H9 (cell line): ENCODE measurements at places on chromosomes 6 and 20. TPM values are rescaled to one million over a fixed set of nuclear protein-coding genes. Genes with fewer than 3 reads are reported as not detected.

The ZNF165 gene
- total RNA-seq = 5.8 and 6.3 TPM in 2 replicates

The ELOVL4 gene
- total RNA-seq = 10.1 and 10.9 TPM in 2 replicates

DNA sequence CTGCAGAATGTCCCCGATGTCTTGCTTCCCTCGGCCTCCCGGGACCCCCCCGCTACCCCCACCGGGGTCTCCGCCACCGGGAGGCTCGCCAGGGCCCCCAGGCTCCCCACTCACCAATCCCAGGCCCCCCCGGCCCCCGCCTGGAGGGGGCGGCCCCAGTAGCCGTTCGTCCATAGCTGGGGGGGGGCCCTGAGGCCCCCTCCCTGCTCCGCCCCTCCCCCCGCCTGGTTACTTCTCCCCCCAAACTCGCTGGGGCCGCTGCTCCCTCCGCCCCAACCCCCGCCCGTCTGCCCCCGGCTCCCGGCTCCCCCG is 304 bp downstream of the PBX2 start:
- DNase-seq = no peak
- peaks cover 7% of the 10 kb centered on the region for H3K4me1 ChIP-seq
- peak overlapping the region; percentile 76 for H3K4me3 ChIP-seq
- H3K36me3 ChIP-seq = peaks cover 34% of the 10 kb centered on the region
- no peak overlapping the region for H3K27ac ChIP-seq

The PNLDC1 gene
- not detected in 2 replicates for total RNA-seq

The EEF1A2 gene
- 25.8 and 27.4 TPM in 2 replicates for total RNA-seq
